ENCODE measurements at places on chromosomes 5 and 9.
A peak's percentile ranks its signal among the peaks of the same experiment; 100 is the strongest.

DNA sequence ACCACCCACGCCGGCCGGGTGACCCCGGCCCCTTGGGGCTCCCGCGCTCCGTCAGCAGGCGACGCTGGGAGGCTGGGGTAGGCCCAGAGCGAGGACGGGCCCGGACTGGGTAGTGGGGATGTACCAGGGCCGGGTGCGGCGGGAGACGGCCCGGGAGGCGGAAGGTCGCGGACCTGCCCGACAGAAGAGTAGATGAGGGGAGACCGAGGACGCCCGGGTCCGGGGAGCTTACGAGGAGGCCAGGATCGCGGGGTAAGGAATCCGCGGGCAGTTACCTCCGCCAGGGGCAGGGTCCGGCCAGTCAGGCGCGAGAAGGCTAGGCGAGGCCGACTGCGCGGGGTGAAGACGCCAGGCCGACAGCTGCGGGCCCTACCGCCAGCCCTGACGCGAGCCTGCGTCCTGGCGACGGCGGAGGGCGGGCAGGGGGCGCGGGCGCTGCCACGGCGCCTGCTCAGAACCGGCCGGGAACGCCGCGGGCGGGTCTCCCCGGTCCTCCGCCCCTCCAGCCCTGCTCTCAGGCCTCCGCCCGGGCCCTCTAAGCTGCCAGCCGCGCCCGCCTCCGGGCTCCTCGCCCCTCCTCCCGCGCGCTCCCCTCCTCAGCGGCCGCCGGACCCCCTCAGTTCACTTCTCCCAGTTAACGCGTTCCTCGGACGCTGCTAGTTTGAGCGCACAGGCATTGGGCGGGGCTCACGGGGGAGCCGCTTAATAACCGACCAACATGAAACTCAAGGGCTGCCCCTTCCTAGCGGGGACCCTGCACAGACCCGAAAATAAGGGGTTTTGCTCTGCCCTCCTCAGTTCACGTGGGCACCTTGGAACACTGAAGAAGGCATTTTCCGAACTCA, at the start of gene CPLANE1:
Gene CPLANE1, minus strand, starts transcription at position 407 of the 845 bp plus-strand sequence. CDS start 1,678 bp downstream, outside the sequence.
- DNase-seq, result peak; percentile 58

DNA sequence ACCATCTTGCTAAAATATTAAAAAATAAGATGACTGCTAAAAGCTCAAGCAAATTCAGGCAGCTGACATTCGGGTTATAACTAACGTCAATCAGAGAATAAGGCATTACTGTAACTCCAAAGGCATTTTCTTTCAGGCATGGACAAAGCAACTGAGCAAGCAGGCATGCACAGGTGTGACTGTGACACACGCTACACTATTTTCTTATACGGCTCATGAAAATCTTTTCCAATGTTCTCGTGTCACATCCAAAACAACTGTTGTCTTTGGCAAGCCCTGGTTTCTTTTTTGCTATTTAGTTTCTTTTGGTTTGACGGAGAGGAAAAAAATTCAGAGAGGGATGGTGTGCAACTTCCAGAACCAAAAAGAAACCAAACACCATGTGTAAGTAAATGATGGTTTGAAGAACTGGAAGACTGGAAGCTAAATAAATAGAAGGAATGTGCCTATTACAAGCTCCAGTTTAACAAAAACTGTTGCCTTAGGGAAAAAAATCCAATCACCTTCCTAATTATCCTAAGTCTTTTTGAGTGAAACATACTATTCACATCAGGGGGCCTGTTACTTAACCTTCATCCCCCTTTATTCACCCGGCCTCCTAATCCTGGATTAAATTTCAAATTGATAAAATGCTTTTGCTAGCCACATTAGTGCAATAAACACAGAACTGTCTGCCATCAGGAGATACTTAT, 277.6 kb downstream of the PSAT1 start:
- no peak for DNase-seq

DNA sequence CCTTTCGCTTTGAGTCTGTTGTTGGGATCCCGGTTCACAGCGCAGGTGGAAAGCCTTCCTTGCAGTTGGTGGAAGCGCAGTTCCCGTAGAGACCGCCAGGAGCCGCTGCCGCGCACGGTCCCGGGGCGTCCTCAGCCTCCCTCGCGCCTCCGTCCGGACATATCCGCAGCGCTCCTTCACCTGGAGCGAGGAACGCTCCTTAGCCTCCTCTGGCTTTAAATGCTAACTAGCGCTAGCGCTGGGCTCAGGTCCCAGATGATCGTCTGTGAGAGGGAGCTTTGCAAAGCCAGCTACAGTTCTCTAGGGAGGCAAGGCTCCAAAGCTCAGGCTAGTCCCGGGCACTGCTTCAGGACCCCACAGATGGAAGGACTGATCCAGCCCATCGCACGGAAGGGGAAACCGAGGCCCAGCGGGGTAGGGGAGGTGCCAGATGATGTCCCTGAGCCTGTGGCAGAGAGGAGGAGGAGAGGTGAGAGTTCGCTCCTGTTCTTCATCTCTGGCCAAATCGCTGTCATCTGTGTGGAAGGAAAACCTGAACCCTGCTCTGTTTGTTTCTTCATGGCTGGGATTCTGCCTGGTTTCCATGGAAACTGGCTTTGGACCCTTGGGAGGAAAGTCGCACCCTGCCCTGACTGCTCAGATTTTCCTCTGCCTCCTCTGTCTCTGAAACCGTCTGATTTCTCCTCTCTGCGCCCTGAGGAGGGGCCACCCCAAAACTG, 31.4 kb downstream of the COL15A1 start:
- DNase-seq, result peak; percentile 70

- DNase-seq, result peak; percentile 17
Observed at GRCh38 chr5:107074996-107075395, 595.7 kb downstream of the EFNA5 start.

- DNase-seq, result no peak
Observed at GRCh38 chr5:42750507-42750906, 6.1 kb upstream of the CCDC152 start.

GRCh38 chr9:65403721-65404120, 118.7 kb upstream of the FOXD4L5 start:
- DNase-seq, result no peak

- DNase-seq, result no peak
Observed at GRCh38 chr5:149829954-149830353, 99.8 kb downstream of the PPARGC1B start.

DNA sequence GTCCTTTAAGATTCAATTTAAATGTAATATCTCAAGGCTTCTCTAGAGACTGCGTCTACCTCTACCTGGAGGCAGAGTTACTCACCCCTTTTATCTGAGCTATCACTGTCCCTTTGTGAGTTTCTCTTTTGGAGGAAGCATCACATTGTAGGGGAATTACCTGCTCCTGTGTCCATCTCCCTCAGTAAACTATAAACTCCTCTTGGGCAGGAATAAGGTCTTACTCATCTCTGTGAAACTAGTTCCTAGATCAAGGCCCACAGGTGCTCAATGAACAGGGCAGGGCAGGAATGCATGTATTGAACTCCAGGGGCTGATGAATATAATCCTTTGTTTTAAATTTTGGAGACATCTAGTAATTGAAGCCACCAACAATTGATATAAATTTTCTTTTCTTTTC, 139.8 kb upstream of the ERCC6L2 start:
- no peak for DNase-seq

GRCh38 chr5:169192536-169192935, 108.4 kb downstream of the SLIT3 start:
- no peak for DNase-seq

GRCh38 chr9:88233091-88233490, 94.8 kb upstream of the SPATA31C2 start:
- DNase-seq, result no peak

- DNase-seq, result no peak
Observed at GRCh38 chr5:38755181-38755580, 90.6 kb upstream of the OSMR start.

DNA sequence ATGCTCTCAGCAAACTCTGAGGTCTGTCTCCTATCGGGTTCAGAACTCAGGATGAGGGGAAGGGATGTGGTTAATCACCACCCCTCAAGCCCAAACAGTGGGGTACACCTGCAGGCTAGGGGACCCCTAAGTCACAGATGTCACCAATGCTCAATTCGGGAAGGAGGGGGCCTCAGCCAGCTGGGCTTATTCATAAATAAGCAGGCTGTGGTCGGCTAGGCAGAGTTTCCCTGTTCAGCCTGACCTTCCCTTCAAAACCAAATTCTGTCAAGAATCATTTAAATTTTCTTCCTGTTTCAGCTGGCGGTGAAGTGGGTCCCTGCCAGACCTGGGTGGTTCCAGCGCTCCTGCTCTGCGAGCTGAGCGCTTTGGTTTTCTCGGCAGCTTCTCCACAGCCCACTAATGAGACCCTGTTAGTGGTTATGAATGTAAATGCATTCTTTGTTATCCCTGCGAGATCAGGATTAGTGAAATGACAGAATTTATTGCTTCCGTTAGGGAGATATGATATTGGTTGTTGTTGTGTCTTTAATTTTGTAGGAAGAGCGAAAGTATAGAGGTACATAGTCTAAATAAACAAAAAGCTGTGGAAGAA, 68.3 kb downstream of the AK8 start:
- no peak for DNase-seq

DNA sequence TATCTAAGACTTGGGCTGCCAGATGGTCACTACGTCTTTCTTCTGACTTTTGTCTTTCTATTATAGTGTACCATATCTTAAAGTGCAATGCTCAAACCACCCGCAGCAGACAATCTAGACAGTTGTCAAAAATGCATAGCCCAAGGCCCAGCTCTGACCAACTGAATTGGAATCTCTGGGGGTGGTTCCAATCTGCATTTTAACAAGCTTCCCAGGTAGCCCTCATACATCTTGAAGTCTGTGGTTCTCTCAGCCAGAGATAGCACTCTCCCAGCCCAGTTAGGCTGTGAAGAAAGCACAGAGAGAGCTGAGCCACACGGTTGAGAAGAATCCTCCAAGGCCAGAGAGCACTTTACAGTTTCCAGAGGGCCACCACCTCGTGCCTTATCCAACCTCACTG, 128.2 kb upstream of the HAND1 start:
- no peak for DNase-seq

- DNase-seq, result no peak
Observed at GRCh38 chr9:107600060-107600573, 110.5 kb upstream of the KLF4 start.

DNA sequence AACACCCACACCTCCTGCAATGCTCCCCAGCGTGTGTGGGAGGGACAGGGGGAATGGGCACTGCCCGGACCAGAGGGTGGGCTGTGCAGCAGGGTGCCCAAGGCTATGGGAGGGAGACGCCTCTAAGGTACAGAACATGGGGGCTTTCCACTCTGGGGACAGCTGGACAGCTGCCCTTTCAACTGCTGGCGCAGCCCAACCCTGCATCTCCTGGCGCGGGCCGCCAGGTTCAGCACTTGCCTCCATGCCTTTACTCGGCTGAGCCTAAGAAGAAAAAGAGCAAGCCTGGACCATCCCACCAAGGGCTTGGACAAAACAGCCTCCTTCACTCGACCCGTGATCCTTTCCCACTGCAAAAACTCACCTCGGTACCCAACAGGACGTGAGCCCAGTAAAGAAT, 15.0 kb downstream of the AK8 start:
- no peak for DNase-seq

DNA sequence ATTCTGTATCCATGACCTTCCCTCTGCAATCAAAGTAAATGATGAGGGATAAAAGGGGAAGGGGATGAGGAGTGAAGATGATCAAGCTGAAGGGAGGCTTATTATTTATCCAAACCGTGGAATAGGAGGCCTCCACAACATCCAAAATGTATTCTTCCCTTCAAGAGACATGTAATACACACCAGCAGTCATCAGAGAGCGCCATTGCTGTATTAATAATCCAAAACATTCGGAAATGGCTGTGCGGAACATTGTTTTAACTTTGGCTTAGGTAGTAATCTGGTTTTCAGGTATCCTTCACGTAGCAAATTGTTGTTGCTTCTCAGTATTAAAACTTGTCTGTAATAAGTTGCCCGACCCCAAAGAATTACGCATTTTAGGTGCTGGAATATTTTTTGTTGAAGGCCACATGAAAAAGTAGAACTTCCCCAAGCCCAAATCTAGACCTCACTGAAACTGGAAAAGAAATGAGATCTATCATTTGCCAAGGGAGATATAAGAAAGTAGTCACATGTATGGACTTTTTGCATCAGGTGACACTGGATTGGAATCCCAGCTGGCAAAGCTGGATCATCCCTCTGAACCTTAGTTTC, 2.6 kb upstream of the BOD1 start:
- peak; percentile 70 for DNase-seq

- no peak for DNase-seq
Observed at GRCh38 chr9:36258996-36259533, 817 bp upstream of the GNE start.

Measured in NCI-H460 (cell line).